ENCODE measurements at places on chromosomes 12 and 14.
A peak's percentile ranks its signal among the peaks of the same experiment; 100 is the strongest.

DNA sequence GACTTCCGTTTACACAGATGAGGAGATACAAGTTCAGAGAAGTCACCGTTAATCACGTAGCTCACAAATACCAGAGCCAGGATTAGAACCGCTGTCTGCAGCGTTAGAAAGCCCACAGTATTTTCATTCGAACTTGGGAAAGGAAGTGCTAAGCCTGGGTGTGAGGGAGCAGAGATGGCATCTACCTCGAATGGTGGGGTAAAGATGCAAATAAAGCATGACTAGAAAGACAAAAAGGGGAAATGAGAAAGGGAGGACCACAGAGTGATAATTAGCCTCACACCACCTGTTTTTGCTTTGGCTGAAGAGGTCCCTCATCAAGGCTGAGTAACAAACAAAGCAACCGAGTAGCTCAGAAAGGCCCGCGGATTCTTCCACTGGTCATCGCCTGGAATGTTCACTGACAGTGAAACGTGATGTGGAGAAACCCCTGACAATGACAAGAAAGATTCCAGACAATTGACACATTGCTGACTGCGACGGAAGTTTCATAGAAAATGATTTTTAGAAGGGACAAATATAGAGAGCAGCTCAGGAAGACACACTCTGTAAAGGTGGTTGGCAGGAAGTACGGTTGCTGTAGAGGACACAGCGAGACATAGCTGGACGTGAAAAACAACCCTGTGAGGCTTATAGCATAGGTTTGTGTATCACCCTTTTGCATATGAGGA, 31.5 kb upstream of the BHLHE41 start:
- DNase-seq: no peak

GRCh38 chr14:33788161-33788560, 162.7 kb downstream of the EGLN3 start:
- DNase-seq: no peak

- DNase-seq: no peak
These were observed 14.8 kb downstream of the IRAK3 start for GRCh38 chr12:66203820-66204219.

DNA sequence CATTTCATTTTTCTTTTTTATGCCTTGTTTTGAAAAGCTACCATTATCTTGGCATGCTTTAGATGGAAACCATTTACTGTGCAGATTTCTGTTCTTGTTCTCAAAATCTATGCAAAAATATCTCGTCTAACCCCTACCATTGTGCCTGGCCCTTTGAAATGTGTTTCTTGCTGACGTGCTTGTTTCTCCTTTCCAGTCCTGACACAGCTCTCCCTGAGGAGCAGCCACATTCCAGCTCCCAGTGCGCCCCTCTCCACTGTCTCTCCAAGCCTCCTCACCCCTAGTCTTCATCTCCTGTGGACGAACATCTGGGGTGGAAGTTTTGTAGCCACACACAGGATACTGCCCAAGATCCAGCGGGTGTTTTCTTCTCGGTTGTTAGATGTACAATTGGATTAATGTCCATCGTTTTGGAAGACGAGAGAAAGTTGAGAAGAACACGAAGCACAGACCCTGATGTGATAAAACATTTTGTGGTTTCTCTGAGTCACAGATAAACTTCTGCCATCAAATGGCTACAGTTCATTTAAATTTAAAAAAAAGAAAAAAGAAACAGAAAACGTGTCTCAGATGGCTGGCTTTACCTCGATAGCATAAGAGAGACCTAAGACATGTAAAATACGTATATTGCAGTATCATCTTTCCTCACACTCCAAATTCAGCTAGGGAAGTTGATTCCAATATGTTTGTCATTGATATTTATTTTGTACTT, 21.9 kb upstream of the FGD4 start:
- no peak for DNase-seq

GRCh38 chr12:119204671-119205285, 26.0 kb downstream of the HSPB8 start:
- DNase-seq: no peak

DNA sequence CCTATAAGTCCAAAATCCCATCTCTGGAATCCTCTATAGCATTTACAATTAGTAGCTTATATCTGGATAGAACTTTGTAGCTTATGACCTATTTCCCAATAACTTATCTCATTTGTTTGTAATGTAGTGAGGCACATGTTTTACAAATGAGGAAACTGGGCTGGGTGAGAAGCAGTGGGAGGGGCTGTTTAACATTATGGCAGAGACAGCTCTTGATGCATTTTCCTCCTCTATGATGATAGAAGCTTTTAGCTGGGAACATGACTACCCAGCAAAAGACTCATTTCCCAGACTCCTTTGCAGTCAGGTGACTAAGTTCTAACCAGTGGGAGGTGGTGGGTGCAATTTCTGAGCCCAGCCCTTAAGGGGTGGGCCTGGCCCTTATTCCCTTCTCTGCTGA, 179.7 kb downstream of the TTC8 start:
- DNase-seq: peak; percentile 25

GRCh38 chr12:43208627-43209026, 343.4 kb downstream of the ADAMTS20 start:
- peak; percentile 72 for DNase-seq

GRCh38 chr12:22064968-22065367, 18.9 kb downstream of the CMAS start:
- DNase-seq: no peak

GRCh38 chr12:112179916-112180315, 54.6 kb downstream of the TRAFD1 start:
- DNase-seq: no peak

- no peak for DNase-seq
These were observed 188.2 kb upstream of the DIO3 start for GRCh38 chr14:101372894-101373620.

DNA sequence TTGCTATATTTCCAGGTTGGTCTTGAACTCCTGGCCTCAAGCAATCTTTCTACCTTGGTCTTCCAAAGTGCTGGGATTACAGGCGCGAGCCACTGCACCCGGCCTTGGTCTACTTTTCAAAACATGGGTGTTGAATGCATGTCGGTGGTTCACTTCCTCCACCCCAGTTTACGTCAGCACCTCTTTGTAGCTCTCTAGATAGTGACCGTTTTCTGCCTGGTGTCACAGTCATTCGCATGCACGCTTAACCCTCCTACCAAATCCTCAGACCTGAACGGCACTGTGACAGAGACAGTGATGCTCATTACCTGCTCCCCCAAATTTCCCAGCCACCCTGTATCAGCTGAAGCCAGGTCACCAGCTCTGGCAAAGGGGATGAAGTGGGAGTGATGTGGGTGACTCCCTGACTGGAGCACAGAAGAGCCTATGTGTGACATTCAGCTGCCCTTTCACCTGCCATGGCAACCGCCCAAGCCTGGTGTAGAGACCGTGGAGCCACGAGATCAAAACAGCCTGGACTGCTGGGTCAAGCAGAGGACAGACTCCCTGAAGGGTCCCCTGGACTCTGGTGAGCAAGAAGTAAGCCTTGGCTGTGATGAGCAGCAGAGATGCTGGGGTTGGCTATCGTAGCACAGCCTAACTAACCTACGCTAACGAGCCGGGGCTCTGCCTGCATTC, 66.2 kb upstream of the GPR68 start:
- no peak for DNase-seq

- peak; percentile 99 for DNase-seq
These were observed 129.2 kb downstream of the GCH1 start for GRCh38 chr14:54773171-54774006.

DNA sequence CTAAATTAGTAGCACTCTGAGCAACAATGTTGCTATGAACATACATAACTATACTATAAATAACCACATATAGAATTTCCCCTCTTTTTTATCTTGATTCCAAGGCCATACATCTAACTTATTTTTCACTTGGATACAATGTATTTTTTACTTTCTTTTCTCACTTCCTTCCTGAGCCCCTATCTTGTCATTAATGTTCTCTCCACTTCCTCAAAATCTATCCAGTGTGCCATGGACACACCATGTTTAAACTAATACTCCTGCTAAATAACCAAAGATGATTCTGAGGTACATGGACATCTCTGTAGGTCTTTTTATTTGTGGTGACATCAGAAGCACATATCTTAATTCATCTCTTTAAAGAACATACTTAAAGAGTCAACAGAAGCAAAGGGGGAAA, 251.2 kb downstream of the C12orf42 start:
- no peak for DNase-seq

- DNase-seq: peak; percentile 51
These were observed 4.5 kb downstream of the DHRS2 start for GRCh38 chr14:23640524-23641141.

GRCh38 chr14:102593061-102593824, 794 bp downstream of the RCOR1 start:
- DNase-seq: no peak

- no peak for DNase-seq
These were observed 40.0 kb downstream of the PACS2 start for GRCh38 chr14:105354541-105354940.

DNA sequence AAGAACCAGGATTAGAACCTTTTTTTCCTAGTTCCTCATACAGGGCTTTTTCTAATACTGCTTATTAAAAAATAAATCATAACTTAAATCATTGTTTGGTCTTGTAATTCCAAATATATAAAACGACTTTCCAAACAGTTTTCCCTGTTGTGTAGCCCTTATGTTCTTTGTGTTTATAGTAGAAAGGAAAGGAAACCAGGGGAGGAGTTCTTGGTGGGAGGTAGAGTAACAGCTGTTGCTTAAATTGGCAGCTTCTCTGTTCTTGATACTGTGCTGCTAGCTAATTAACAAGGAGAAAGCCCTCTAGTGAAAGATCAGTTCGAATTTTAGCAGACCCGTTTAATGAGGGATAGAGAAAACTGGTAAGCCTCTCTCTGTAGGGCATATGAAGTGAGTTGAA, 15.0 kb downstream of the SRP54 start:
- DNase-seq: no peak

Measured in brain microvascular endothelial cell (primary cell).